ENCODE measurements at places on chromosomes 7 and 10.

DNA sequence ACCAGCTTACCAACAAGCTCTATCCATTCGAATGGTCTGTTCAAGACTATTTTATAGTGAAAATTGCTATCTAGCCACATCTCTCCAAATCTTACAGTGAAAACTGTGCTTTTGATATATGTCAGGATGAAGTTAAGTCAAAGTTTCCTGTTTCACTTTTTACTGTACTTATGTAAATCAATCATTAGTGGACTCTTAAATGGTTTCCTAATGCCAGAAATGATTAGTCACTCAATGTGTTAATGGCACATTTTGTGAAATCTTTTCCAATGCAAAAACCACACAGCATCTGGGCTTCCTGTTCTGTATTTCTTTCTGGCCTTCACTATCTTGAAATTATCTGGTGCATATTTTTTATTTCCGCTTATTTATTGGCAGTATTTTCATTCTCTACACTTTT lies 87.3 kb upstream of the STEAP1B start:
- H3K36me3 ChIP-seq, result peaks cover under 1% of the 10 kb centered on the region
- H3K4me3 ChIP-seq, result no peak overlapping the region
- no peak for DNase-seq
- H3K27me3 ChIP-seq, result peaks cover 1% of the 10 kb centered on the region

DNA sequence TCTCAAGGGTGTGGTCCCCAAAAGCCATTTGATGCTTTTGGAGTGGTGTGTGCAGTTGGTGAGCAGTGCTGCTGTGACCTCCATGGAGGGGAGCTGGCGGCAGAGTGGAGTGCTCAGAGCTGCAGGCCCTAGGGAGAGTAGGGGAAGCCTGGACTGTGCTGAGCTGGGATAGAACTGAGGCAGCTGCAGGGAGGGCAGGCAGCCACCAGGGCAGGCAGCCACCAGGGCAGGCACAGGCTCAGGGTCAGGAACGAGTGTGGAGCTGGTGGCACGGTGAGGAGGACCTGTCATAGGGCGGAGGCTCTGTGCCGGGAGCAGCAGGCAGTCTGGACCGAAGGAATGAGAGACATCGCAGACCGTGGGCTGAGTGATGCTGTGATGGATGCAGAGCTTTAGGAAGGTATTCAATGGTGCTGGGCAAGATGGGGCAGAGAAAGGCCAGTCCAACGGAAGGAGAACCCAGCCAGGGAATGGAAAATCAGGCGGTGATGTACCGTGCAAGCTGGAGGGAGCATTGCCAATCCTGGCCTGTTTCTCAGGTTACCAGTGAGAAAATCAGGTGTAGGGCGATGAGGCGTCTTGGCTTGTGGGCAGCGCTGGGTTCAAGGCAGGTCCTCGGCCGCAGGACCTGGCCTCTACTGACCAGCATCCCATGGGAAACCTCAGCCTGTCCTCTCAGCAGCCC lies 152.6 kb downstream of the CAMK1D start:
- no peak for DNase-seq
- H3K27ac ChIP-seq, result no peak overlapping the region
- H3K4me1 ChIP-seq, result peaks cover 53% of the 10 kb centered on the region
- H3K36me3 ChIP-seq, result peaks cover 12% of the 10 kb centered on the region
- H3K27me3 ChIP-seq, result no peaks in the 10 kb centered on the region

GRCh38 chr10:91198781-91199180 lies 21.7 kb upstream of the PCGF5 start:
- peak overlapping the region; percentile 16 for H3K4me3 ChIP-seq
- H3K4me1 ChIP-seq, result peaks cover 64% of the 10 kb centered on the region
- no peaks in the 10 kb centered on the region for H3K27me3 ChIP-seq
- peaks cover 11% of the 10 kb centered on the region for H3K36me3 ChIP-seq

DNA sequence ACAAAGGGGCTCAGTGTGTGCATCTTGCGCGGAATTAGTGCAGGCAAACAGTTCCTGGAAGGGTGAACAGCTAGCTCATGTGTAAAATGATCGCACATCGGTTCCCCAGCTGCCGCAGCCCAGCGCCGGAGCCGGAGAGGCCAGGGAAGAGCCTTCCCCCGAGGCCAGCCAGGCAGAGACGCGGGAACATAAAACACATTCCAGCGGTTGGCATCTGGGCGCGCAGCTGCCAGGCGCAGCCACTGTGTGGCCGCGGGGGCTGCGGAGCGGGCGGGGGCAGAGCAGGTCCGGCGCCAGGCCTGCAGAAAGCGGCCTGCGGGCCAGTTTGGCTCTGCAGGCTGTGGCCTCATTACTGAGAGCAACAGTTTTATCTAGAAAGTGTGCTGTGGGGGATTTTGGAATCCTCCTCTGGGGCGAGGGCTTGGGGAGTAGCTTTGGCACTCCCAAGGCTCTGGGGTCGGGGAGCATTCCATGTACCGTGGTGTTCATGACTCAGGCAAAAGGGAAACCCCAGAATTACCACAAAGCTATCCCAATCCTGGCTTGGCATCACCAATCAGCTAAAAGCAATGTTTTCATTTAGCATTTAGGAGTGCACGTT lies 74.3 kb downstream of the SAMD9 start:
- no peak overlapping the region for H3K4me3 ChIP-seq
- H3K27me3 ChIP-seq, result peaks cover 5% of the 10 kb centered on the region
- H3K4me1 ChIP-seq, result no peaks in the 10 kb centered on the region
- no peak for DNase-seq
- H3K36me3 ChIP-seq, result no peaks in the 10 kb centered on the region

DNA sequence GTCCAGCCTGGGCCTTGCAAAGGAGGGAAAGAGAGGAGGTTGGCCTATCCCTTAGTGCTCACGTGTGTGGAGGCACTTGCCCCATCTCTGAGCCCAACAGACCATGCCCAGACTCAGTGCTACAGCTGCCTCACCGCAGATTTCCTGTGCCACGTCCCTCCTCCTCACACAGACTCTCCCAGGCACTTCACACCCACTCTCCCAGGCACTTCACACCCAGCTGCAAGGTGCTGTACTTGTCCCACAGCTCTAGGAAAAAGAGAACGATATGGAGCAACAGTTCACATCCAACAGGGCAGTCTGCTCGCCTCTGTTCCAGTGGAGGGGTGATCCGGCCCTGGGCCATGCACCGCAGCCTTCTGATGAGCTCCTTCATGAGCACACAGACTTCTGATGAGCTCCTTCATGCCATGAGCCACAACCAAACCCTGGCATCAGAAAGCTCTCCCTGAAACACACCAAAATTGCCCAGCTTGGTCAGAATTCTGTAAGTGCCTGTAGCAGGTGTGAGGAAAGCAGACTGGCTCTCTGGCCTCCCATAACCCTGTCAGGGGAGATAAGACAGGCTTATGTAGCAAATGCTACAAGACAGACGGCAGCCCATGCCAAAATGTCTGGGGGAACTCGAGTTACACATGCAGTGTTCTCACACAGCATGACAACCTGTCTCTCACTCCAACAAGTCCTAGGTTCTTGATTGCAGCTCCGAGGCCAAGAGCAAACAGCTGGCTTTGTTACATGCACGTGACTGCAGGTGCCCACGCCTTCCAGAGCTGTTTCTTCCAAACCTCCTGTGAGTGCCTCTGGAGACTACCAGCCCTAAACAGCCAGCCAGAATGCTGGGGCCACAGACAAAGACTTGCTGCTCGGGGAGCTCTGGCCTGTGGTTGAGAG lies 348.5 kb downstream of the GRID1 start:
- no peaks in the 10 kb centered on the region for H3K36me3 ChIP-seq
- no peak overlapping the region for H3K27ac ChIP-seq
- peaks cover 8% of the 10 kb centered on the region for H3K4me1 ChIP-seq

- peaks cover 11% of the 10 kb centered on the region for H3K4me1 ChIP-seq
- no peak for DNase-seq
- peak overlapping the region; percentile 12 for H3K27ac ChIP-seq
- no peak overlapping the region for H3K4me3 ChIP-seq
Measured at GRCh38 chr7:90407484-90407821, 4.2 kb downstream of the CLDN12 start.

DNA sequence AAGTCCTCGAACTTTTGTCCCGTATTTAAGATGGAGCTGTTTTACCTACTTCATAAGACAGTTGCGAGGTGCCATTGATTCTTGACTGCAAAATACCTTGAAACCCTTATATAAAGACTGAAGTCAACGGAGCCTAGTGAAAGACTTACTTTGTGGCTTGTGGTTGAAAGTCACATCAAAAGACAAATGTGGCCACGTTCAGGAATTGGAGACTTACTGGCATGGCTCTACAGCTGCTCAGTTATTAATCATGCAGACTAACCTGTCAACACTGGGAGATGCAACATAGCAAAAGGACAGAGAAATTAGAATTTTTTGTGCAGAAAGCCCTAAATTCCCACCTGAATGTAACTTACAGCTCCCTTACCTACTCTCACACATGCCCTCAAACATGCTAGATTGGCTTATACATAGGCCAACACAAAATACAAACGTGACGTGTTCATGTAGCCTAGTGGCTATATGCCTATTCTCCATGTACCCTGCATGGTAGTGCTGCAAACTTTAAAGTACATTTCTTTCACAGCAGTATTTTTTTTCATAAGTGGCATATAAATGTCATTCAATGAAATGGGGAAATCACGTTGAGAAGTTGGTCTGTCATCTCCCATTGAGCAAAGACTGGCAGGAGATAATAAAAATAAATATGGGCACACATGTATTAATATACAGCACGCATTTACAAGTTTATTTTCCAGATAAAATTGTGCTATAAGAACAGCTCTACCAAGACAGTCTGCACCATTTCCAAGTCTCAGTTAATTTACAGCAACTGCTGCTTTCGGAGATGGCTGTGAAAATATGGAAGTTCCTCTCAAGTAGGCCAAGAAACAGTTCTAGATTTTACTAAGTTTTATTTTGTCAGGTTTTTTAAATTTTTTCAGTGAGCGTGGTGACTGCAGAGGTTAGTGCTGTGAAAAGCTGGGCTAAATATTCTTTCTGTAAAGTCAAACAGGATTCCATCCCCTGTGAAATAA lies 170.4 kb upstream of the C7orf33 start:
- peaks cover 13% of the 10 kb centered on the region for H3K4me1 ChIP-seq
- no peak overlapping the region for H3K4me3 ChIP-seq
- peaks cover 34% of the 10 kb centered on the region for H3K36me3 ChIP-seq
- no peak for DNase-seq
- H3K27ac ChIP-seq, result no peak overlapping the region

DNA sequence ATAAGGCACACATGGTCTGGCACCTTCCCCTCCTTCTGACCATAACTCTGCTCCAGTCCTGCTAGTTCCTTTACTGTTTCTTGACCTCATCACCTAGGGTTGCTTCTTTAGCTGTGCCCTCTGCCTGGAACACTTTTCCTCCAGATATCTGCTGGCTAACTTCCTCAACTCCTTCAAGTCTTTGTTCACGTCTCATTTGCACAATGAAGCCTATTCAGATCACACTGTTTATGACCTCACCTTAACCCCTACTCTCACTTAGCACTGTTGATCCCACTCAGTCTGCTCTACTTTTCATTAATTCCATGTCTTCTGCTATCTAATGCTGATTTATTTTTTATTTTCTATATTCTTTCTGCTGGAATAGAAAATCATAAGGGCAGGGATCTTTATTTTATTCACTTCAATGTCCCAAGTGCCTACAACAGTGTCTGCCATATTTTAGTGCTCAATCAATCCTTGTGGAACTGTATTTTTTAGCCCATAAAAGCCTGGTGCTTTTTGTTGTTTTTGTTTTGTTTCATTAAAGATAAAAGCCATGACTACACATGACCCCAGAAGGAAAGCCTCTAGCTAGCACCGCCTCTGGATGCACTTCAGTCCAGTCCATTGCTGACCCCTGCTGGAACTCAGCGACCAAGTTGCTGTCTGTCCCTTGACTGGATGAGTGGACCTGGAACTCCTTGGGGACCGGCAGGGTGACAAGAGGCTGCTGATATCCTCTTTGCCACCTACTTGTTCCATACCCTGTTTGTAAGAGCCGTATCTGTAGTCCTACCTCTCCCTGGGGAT lies 12.3 kb downstream of the KLF14 start:
- no peak overlapping the region for H3K27ac ChIP-seq
- H3K36me3 ChIP-seq, result no peaks in the 10 kb centered on the region
- H3K4me3 ChIP-seq, result no peak overlapping the region
- no peak for DNase-seq

DNA sequence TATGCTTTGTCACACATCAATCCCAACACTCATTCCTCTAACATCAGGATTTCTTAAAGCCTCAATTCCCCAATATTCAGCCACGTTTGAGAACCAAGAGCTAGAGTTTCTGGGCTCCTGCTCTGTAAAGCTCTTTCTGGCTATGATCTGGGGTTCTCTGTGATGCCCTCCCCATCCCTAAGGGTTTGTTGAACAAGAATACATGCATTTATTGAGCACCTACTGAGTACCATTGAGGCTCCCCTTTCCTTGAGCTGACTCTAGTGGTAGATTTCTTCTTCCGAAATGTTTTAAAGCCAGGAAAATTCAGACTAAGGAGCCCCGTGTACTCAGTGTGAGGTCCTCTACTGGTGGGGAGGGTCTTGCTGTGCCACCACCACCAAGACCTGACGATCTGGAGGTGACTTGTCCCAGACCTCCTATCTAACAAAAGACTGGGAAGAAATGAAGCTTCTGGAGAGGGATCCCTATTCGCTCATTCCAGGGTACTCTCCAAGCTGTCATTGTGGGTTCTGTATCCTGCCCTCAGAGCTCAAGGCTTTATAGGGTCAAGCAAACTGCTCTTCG lies 23.1 kb upstream of the SRGN start:
- peaks cover 14% of the 10 kb centered on the region for H3K4me1 ChIP-seq
- no peaks in the 10 kb centered on the region for H3K27me3 ChIP-seq
- no peak for DNase-seq

DNA sequence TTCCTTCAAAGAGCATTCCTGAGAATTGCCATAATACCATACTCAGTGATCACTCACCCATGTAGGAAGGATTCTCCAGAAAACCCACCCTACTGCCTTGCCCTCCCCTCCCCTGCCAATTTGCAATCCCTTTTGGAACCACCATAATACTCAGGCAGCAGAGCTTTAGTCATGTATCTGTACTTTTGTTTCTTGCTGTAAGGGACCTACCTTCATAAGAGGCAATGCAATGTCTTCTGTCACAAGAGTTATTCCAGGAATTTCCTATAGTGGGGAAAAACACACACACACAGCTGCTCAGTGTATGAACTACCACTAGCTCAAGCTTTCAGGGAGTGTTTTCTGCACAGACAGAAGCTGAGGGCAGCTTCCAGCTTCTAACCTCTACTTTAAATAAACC lies 67.0 kb downstream of the GSAP start:
- peaks cover 18% of the 10 kb centered on the region for H3K4me1 ChIP-seq
- no peak for DNase-seq
- no peak overlapping the region for H3K27ac ChIP-seq
- H3K4me3 ChIP-seq, result no peak overlapping the region

GRCh38 chr10:27660711-27661110 lies 84.9 kb downstream of the MKX start:
- DNase-seq, result no peak
- H3K4me1 ChIP-seq, result no peaks in the 10 kb centered on the region
- peaks cover 17% of the 10 kb centered on the region for H3K27me3 ChIP-seq
- H3K4me3 ChIP-seq, result no peak overlapping the region
- no peaks in the 10 kb centered on the region for H3K36me3 ChIP-seq

- H3K27me3 ChIP-seq, result no peaks in the 10 kb centered on the region
- peaks cover 2% of the 10 kb centered on the region for H3K36me3 ChIP-seq
- H3K4me1 ChIP-seq, result peaks cover 4% of the 10 kb centered on the region
- DNase-seq, result no peak
Measured at GRCh38 chr7:149880638-149881311, 7.0 kb downstream of the ATP6V0E2 start.
